ENCODE measurements at places on chromosomes 7 and 10. TPM values are rescaled to one million over a fixed set of nuclear protein-coding genes. Genes with fewer than 3 reads are reported as not detected.

TNS3 gene
- 43.5 TPM for total RNA-seq

C10orf67 gene
- total RNA-seq, result 0.16 TPM

CDK6 gene
- 130 TPM for total RNA-seq

TCF7L2 gene
- 7.7 TPM for total RNA-seq

CNNM1 gene
- total RNA-seq, result 0.52 TPM

CALML5 gene
- not detected for total RNA-seq

FKBP9 gene
- 141 TPM for total RNA-seq

BAMBI gene
- 7.0 TPM for total RNA-seq

TRAPPC14 gene
- 15.3 TPM for total RNA-seq

RNF148 gene
- total RNA-seq, result not detected

IPMK gene
- 5.0 TPM for total RNA-seq

SPDYE6 gene
- total RNA-seq, result not detected

ITIH5 gene
- total RNA-seq, result 2.2 TPM

SMNDC1 gene
- 6.5 TPM for total RNA-seq

Data from mammary epithelial cell (primary cell).